ENCODE measurements at places on chromosomes 7 and 10.

DNA sequence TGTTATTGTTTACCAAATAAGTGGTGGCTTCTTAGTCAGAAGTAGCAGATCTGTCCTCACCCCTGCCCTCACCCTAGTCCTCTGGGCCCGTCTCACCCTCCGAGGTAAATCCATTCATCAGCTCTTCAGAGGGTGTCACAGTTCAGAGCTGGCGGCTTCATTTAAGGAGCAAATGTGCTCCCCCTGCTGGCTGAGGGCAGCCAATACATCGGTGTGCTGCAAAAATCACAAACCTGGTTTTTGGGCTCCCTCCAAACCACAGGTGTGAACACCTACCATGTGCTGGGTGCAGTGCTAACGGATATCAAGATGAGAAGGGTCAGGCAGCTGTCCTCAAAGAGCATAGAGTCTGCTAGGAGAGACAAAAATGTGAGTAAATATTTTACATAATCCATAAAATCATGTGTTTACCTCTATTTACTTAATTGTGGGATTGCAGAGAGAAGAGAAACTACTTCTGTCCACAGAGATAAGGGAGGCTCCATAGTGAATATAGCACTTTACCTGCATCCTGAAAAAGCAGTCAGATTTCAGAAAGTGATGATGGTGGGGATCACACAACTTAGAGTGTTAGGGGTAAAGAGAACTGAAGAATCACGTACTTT lies 15.5 kb upstream of the CRTAC1 start:
- peak; percentile 65 for DNase-seq

GRCh38 chr7:14424675-14425074 lies 435.2 kb upstream of the ETV1 start:
- DNase-seq: no peak

DNA sequence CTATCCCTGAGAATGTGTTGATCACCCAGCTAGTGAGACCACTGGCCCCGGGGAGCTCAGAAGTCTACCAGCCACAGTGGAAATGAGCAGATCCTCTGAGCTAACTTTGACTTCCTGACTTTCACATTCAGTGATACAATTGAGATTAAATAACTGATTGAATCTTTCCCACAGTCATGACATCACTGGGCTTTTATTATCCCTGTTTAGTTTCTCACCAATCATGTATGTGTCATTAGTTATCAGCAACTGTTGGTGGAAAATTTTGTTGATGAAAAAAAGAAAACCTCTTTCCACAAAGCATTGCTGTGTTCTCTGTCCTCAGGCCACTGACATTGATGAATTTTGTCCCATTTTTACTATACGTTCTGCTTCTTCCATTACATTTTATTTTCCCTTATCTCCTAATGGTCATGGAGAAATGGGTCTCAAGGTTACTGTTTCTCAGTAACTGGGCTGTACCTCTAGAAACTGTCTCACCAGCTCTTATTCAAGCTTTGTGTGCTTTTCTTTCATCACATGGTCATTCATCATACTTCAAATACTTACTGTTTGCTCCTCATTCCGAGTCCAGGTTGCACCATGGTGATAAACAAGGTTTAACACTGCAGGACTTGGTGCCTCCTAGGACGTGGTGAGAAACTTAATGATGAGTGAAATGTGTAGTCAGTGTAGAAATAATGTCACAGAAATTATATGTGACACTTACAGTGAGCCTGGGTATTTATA lies 304.7 kb downstream of the CDK14 start:
- DNase-seq: no peak

DNA sequence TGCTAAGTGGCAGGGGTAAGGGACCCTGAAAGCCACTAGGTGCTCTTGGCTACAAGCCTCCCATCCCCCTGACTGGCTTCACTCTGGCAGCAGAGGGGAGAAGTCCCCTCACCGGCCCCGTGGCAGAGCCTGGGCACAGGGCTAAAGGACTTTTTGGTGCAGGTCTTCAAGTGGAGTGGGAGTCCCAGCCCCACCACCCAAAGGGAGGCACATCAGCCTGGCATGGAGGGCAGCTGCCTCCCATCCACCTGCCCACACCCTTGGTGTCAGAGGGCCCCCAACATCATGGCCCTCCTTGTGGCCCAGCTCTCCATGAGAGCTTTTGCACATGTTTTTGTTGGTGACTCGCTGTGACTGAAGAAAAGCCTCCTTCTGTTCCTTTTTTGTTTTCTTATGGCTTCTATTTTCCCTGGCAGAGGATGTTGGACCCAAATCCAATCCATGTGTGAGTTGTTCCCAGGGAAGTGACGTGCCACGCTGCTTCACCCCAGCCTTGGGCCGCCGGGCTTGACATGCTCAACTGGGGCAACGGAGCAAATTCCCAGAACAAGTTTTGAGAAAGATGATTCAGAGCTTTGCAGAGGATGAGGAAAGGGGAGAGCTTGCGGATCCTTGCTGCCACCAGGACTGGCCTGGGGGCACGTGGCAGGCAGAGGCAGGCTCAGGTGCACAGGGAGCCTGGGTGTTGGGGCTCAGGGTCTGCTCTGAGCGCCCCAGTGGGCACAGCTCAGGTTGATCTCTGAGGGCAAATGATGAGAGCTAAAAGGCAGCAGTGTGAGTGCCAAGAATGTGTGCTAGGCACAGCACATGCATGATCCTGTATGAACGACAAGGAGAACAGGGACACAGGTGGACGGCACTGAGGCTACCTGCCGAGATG lies 1.9 kb upstream of the AEBP1 start:
- no peak for DNase-seq

All from NCI-H1092 treated with DMSO at 0.1 percent for 48 hours (cell line).